Fibroblast of gingiva (primary cell): ENCODE measurements at places on chromosomes 2 and 18.

DNA sequence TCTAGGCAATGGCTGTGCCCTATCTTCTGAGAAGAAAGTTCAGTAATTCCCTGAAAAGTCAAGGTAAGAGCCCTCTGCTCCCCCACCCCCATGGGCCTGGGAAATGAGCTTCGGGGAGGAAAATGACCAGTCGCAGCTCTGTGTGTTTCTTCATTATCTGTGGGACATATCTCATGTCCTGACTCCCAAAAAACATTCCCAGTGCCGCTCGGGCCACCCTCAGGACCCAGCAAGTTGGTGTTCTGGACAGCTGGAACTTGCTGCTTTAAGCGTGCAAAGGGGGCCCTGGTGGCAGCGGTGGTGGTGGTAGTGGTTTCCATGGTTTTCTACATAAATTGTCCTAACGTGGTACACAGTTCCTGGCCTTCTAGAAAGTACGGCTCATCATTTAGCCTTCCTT, 17.2 kb upstream of the PRLH start:
- DNase-seq, result no peak

DNA sequence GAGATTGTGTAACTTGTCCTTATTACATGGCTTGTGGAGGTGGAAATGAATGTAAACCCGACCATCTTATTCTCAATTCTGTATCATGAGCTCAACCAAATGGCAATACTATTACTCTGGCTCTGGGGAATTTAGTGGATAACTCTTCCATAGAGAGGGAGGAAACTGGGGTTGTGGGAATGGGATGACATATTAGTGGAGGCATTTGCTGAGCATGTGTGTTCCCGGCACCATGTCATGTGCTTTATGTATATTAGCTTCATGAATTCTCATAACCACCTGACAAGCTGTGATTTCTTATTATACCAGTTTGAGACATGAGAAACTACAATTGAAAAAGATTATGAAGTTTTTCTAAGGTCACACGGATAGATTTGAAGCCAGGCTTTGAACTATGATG, 112.8 kb upstream of the TMEFF2 start:
- no peak for DNase-seq

DNA sequence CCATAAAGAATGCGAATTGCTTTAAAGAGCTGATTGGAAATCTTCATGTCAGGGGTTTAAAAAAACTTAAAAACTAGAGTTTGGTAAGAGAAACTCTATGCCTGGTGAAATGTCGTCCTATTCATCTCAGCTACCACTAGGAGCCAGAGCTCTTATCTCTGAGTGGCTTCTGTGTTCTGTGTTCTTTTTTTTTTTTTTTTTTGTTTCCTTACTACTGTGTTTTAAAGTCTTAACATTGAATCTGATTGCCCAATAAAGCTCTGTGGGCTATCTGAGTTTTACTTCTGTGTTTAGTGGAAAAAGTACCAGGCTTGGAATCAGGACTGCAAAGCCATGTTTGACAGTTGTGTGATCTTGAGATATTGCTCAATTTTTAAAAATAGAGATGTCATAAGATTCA, 494.8 kb downstream of the RIT2 start:
- DNase-seq, result no peak

GRCh38 chr18:41075212-41075611, 879.8 kb upstream of the PIK3C3 start:
- no peak for DNase-seq

DNA sequence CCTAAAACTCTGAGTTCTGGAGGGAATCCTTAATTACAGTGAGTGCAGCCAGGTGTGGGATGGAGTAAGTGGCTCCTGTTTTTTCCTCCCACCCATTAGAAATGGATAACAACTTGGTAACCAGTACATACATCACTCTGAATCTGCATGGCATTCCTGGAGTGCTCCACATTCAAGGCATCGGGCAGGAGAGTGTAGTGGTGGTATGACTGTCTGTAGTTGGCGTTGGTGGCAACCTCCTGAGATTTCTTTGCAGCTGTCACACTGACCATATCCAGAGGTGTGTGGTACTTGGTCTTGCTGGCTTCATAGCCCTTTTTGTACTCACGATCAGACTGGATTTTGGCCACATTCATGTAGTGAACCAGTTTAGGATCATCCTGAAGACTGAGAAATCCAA, 68.3 kb downstream of the NEB start:
- DNase-seq, result no peak

DNA sequence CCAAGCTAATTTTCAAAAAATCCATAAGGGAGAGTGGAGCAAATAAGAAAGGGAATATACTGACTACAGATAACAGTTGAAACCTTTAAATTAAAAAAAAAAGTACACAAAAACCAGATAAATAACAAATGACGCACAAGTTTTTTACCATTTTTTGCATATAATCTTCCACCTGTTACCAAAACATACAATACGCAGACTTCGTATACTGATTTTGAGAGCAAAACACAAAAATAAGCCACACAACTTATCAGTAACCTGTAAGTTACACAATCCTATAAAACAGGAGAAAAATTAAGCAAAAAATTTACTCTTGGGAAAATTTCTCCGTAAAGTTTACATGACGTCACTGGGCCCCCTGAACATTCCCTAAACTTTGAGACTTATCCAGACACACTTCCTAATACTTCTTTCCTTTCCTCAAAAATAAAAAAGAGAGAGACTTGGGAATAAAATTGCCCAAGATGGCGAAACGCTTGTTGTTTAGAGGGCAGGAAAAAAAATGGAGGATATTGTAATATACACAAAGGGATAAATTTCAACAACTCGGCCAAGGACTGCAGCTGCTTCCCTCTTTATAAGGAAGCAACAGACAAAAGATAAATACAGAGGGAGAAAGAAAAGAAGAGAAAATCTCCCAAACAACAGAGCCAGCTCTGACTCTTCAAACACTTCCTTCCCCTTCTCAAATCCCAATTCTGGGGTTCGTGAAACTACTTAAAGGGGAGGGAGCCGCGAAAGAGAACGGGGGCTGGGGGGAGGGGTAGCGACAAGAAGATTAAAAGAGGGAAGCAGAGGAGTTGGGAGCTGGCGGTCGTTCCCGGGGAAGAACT, 1.6 kb downstream of the BAZ2B start:
- DNase-seq, result peak; percentile 57
